ENCODE measurements at places on chromosomes 1 and 21. TPM values are rescaled to one million over a fixed set of nuclear protein-coding genes. Genes with fewer than 3 reads are reported as not detected.

Gene ACTN2
- 0.01 TPM for total RNA-seq

Gene TCEA3
- not detected for total RNA-seq

Gene OR2T2
- not detected for total RNA-seq

Gene TRIM67
- total RNA-seq: 0.28 TPM

Gene NCF2
- 2.5 TPM for total RNA-seq

Gene TMEM240
- total RNA-seq: 0.44 TPM

Gene PLA2G2A
- not detected for total RNA-seq

Gene GFI1
- total RNA-seq: 0.21 TPM

Gene INSRR
- not detected for total RNA-seq

Gene IGSF9
- 0.29 TPM for total RNA-seq

Gene FAM151A
- not detected for total RNA-seq
